AG09319 (cell line): ENCODE measurements at places on chromosomes 12 and 14.

DNA sequence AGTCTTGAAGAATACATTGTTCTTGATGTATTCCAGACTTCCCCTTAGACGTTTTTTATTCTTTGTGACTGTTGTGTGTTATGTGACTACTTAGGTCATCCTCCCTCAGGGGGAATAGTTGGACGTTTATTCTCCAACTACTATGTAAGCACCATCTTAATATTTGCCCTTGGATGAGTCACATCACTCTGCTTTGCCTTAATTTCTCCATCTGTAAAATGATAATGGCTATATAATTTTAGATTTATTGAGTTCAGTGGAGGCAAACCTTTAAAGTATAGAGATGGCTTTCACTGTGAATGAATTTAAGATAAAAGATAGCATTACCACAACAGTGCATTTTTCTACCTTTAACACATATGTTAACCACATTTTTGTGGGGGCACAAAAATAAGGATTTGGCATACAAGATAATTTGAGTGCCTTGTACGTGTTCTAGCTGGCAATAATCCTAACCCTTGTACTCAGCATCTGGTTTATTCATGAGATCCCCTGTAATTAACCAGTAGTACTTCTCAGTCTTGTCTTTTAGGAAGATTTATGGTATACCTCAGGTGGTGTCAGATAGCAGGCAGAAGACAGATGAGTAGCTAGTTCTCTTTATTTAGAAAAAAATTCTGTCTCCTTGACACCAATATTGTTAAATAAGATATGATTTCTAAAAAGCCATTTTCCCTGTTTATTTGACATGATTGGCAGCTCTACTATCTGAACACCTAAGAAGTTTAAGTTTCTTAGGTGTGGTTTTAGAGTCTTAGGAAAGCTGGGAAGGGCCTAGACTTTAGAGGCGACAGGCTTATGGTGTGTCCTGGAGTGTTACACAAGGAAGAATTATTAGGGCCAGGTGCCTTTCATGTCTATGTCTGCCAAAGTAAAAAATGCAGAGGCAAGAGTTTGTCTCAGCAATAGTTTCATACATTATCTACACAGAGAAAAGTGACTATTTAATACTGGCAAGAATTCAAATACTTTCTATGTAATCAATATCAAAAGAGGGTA, 152.3 kb downstream of the RAD51B start:
- no peak for DNase-seq

DNA sequence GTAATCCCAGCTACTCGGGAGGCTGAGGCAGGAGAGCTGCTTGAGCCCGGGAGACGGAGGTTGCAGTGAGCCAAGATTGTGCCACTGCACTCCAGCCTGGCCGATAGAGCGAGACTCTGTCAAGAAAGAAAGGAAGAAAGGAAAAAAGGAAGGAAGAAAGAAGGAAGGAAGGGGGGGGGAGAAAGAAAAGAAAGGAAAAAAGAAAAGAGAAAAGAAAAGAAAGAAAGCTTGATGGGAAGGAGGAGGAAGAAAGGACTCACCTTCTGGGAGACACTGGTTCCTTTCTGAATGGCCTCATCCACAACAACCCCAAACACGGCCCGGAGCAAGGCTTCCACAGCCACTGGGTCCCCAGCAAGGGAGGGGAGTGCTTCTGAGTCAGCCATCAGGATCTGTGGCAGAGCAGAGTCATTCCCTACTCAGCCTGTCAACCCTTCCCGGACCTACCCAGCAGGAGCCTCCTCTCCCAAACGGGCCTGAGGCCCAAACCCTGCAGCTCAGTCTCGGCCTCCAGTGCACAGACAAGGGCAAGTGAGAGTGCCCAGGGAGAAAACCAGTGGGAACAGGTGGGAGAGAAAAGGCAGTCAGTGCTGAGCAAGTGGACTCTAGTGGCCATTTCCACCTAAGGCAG, 7.3 kb upstream of the ZNF740 start:
- DNase-seq, result no peak

DNA sequence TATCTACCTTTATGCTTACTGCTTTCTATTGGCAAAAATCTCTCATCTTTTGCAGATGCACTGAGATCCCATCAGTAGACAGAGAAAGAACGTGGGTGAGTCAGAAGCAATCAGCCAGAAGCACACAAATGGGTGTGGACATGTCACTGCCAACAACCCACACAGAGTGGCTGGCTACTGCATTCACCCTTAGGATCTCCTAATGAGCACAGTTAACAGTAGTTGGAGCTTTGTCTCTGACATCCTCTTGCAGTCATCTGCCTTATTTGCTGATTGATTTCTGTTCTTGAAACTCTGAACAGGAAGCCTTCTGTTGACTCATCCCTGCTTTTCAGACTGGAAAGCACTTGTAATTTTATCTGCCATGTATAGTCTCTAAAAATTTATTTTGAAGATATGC, 117.2 kb downstream of the RGS6 start:
- no peak for DNase-seq

DNA sequence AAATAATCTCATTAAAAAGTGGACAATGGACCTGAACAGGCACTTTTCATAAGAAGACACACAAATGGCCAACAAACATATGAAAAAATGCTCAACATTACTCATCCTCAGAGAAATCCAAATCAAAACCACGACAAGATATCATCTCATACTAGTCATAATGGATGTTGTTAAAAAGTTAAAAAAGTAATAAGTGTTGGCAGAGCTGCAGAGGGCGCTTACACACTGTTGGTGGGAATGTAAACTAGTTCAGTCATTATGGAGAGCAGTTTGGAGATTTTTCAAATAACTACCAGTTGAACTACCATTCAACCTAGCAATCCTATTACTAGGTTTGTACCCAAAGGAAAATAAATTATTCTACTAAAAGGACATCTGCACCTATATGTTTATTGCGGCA, 47.2 kb downstream of the FOXG1 start:
- no peak for DNase-seq

DNA sequence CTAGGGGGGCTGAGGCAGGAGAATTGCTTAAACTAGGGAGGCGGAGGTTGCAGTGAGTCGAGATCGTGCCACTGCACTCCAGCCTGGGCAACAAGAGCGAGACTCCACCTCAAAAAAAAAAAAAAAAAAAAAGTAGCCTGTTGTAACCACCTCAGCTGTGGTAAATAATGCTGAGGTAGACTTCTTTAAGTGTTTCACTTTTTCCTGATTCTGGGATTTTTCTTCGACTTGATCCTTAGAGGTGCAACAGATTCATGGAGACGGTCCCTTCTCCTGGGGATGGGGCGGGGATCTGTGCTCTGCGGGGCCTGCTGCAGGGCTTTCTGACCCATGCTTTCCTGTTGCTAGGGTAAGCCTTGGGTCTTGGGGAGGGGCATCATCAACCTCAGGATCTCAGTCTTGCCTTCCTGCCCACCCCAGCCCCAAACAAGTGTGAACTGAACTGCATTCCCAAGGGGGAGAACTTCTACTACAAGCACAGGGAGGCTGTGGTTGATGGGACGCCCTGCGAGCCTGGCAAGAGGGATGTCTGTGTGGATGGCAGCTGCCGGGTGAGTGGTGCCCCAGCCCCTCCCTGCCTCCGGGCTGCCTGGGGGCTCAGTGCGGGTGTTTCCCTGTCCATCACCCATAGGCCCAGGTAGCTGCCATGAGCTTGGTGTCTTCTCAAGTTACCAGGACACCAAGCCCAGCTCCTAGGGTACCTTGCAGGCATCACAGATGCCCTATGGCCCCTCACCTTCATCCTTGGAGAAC, 12.4 kb downstream of the PAPLN start:
- DNase-seq, result no peak

DNA sequence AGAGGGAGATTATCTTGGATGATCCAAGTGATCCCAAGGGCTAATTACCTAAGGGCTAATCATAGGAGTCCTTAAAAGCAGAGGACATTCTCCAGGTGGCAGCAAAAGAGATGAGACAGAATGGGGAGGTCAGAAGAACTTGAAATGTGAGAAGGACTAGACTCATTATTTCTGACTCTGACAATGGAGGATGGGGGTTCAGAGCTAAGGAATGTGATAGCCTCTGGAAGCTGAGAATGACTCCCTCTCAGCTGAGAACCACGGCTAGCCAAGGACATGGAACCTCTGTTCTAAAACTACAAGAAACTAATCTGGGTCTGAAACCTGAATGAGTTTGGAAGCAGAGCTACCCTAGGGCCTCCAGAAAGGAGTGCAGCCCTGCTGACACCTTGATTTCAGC, 35.6 kb upstream of the ANKS1B start:
- DNase-seq, result no peak

DNA sequence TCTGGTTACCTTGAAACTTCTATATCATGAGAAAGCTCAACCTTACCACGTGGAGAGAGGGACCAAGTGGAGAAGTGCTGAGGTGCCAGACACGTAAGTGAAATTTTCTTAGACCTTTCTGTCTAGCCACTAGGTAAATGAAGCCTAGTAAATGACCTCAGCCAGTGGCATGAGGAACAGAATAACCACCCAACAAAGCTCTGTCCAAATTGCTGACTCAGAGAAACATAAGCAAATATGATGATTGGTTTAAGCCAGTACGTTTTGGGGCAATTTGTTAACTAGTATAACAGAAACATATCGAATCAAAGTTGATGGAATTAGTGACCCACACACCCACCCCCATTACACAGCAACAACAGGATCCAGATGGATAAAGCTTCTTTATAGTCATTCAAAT, 75.2 kb upstream of the MAX start:
- no peak for DNase-seq

- DNase-seq, result no peak
Measured at GRCh38 chr14:33767586-33768457, 183.1 kb downstream of the EGLN3 start.

DNA sequence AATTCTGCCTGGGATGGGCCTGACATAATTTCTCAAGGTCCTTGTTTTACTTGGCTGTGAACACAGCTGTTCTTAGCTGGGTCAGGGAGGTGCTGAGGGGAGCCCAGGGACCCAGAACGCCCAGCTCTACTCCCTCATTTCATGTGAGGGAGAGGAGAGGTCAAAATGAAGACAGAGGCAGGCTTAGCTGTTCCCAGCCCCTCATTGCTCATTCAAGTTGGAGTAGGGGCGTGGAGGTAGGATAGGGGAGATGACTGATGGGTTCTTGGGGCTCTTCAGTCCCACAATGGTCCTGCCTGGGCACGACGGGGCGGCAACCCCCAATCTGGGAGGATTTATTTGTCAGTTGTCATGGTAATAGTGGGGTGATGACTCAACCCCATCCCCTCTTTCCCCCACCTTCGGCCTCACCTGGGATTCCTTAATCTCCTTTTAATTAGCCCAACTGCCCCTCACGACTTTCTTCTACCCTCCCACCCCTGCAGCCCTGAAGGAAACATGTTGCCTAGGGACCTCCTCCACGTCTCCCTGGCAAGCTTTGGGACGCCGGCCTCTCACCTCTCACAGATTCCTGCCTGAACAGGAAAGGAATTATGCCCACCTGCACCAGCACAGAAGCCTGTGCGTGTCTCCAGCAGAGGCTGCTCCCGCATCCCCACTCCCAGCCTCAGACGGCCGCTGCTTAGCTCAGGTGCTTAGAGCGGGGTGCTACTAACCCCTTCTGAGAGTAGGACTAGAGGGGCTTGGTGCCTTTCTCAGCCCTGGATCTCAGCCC, 10.2 kb downstream of the SPRYD3 start:
- no peak for DNase-seq

GRCh38 chr12:41264281-41264680, 76.2 kb downstream of the PDZRN4 start:
- DNase-seq, result no peak

DNA sequence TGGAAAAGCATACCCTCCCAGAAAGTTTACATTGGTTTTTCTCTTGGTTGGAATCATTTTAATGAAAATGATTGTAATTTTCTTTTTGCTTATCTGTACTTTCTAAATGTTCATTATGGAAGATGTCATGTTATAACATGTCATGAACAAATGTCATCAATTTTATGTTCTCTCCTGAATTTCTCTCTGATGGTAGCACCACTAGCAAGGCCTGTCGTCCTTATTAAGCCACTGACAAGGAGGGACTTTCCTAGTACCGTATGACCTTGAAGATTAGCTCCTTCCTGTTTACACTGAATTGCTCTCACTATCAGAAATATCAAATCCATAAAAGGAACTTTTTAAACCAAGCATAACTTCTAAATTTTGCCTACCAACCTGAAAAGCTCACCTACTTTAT, 99.0 kb downstream of the ESR2 start:
- no peak for DNase-seq

GRCh38 chr12:125065021-125065918, at the start of gene AACS:
TSS of gene AACS (plus strand) at chr12:125065435. CDS start at chr12:125065585, 150 bp downstream.
- peak; percentile 30 for DNase-seq
